ENCODE measurements at places on chromosomes 13 and 19. TPM values are rescaled to one million over a fixed set of nuclear protein-coding genes. Genes with fewer than 3 reads are reported as not detected.

DNA sequence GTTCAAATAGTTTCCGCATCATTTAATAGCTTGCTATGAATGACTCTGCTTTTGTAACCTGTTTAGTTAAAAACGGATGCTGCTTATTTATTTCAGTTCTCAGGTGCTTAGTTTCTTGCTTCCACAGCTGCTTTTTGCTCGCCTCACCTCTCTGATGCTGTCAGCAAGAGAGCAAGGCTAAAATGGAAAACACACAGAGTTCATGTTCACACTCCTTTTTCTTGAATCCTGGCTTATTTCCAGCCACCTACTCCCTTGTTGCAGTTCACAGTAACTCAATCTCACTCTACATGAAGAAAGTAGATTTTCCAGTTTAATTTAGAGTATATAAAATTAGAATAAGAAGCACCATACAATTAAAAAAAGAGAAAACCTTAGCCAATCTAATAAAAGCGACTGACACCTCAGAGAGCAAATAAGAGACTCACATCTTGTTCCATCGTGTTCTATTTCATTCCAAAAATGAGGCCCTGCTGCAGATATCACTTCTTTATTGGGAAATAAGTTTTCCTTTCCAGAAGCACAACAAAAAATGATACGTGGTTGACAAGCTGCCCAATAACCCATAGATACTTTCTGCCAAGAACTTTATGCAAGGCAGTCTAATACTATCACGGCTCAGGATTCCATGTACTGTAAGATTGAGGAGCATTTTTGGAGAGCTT lies 326.1 kb upstream of the SLITRK1 start:
- no peak overlapping the region for H3K4me3 ChIP-seq
- H3K4me1 ChIP-seq = no peaks in the 10 kb centered on the region

The CERS1 gene
- 0.58 TPM for total RNA-seq

GRCh38 chr13:27000686-27001085 lies 170.9 kb downstream of the USP12 start:
- no peak overlapping the region for H3K27ac ChIP-seq
- no peaks in the 10 kb centered on the region for H3K4me1 ChIP-seq
- H3K36me3 ChIP-seq = no peaks in the 10 kb centered on the region
- no peaks in the 10 kb centered on the region for H3K27me3 ChIP-seq
- H3K4me3 ChIP-seq = no peak overlapping the region
- DNase-seq = no peak

- DNase-seq = no peak
- peaks cover 2% of the 10 kb centered on the region for H3K36me3 ChIP-seq
- H3K4me3 ChIP-seq = no peak overlapping the region
- peaks cover 12% of the 10 kb centered on the region for H3K4me1 ChIP-seq
- no peaks in the 10 kb centered on the region for H3K27me3 ChIP-seq
These were observed 8.4 kb downstream of the ARRDC2 start for GRCh38 chr19:18016209-18016910.

The PLVAP gene
- 20.8 TPM for total RNA-seq

The COMP gene
- total RNA-seq = 0.13 TPM

DNA sequence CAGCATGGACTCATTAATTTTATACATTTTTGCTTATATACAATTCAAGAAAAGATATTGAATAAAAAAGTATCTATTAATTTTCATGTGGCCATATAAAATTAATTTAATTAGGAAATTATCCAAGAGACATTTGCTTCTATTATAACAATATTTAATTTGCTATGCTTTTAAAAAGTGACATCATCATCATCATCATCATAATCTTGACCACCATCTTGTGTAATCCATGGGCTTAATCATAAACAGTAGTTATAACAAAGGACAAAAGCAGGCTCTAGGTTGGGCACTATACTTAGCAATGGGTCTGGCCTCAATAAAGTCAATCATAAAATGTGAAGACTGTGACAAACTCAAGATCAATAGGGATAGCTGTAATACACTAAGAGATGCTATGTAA lies 1031.6 kb downstream of the SLITRK1 start:
- no peaks in the 10 kb centered on the region for H3K27me3 ChIP-seq
- H3K4me3 ChIP-seq = no peak overlapping the region
- no peaks in the 10 kb centered on the region for H3K36me3 ChIP-seq
- DNase-seq = no peak
- H3K27ac ChIP-seq = no peak overlapping the region
- no peaks in the 10 kb centered on the region for H3K4me1 ChIP-seq

GRCh38 chr13:48624016-48624415 lies 29.7 kb upstream of the CYSLTR2 start:
- H3K36me3 ChIP-seq = no peaks in the 10 kb centered on the region
- no peak overlapping the region for H3K4me3 ChIP-seq
- no peaks in the 10 kb centered on the region for H3K4me1 ChIP-seq
- H3K27me3 ChIP-seq = no peaks in the 10 kb centered on the region
- no peak overlapping the region for H3K27ac ChIP-seq

DNA sequence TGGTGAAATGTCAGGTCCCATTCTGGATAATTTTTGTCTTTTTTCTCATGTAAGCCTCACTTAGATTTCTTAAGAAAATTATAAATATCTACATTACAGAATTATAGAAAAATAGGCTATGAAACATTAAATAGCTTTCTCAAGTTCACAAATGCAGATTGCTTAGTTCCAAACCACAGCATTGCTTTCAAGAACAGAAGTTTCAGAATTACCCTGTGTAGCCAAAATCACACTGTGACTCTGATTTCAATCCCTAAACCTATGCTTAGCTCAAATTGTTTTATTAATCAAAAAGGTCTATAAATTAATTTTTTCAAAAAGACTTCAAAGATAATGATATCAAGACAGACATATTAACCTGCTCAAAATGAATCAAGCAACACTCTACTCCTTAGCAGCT lies 881.2 kb upstream of the PCDH20 start:
- H3K27ac ChIP-seq = no peak overlapping the region
- DNase-seq = no peak
- H3K4me1 ChIP-seq = no peaks in the 10 kb centered on the region
- H3K36me3 ChIP-seq = no peaks in the 10 kb centered on the region
- H3K27me3 ChIP-seq = no peaks in the 10 kb centered on the region

- H3K4me3 ChIP-seq = no peak overlapping the region
- H3K36me3 ChIP-seq = no peaks in the 10 kb centered on the region
- no peaks in the 10 kb centered on the region for H3K27me3 ChIP-seq
These were observed 185.9 kb downstream of the NUFIP1 start for GRCh38 chr13:44803390-44803789.

- no peaks in the 10 kb centered on the region for H3K36me3 ChIP-seq
- H3K4me3 ChIP-seq = no peak within 1 kb of the TSS
- no peak for DNase-seq
- H3K27me3 ChIP-seq = peaks cover 10% of the 10 kb centered on the region
- H3K4me1 ChIP-seq = no peaks in the 10 kb centered on the region
- no peak within 1 kb of the TSS for H3K27ac ChIP-seq
These were observed at the start of gene BEST2 for GRCh38 chr19:12751635-12752034. Gene BEST2, plus strand, starts transcription at chr19:12751791. Its CDS starts 802 bp downstream, at chr19:12752593.

DNA sequence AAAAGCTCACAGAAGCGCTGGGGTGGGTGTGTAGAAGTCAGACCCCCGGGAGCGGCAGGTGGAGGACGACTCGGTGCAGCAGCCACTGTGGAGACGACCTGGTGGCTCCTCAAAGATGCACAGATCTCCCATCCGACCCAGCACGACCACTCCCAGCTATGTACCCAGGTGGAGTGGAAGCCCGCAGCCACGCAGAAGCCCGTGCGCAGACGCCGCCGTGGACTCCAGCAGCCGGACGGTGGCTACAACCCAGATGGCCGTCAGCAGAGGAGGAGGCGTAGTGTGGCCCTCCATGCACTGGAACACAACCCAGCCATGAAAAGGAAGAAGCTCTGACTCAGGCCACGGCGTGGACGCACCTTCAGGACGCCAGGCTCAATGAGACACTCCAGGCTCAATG lies 21.7 kb downstream of the CSNK1G2 start:
- no peak for DNase-seq
- no peak overlapping the region for H3K4me3 ChIP-seq
- H3K4me1 ChIP-seq = no peaks in the 10 kb centered on the region
- no peak overlapping the region for H3K27ac ChIP-seq

GRCh38 chr19:13366529-13367143 lies 139.6 kb downstream of the CACNA1A start:
- no peaks in the 10 kb centered on the region for H3K27me3 ChIP-seq
- H3K4me1 ChIP-seq = no peaks in the 10 kb centered on the region
- no peak for DNase-seq
- no peak overlapping the region for H3K4me3 ChIP-seq
- no peaks in the 10 kb centered on the region for H3K36me3 ChIP-seq

GRCh38 chr19:39709026-39709872 lies 5.0 kb downstream of the LGALS14 start:
- H3K27ac ChIP-seq = no peak overlapping the region
- no peak overlapping the region for H3K4me3 ChIP-seq
- H3K36me3 ChIP-seq = no peaks in the 10 kb centered on the region
- H3K4me1 ChIP-seq = no peaks in the 10 kb centered on the region
- DNase-seq = no peak

DNA sequence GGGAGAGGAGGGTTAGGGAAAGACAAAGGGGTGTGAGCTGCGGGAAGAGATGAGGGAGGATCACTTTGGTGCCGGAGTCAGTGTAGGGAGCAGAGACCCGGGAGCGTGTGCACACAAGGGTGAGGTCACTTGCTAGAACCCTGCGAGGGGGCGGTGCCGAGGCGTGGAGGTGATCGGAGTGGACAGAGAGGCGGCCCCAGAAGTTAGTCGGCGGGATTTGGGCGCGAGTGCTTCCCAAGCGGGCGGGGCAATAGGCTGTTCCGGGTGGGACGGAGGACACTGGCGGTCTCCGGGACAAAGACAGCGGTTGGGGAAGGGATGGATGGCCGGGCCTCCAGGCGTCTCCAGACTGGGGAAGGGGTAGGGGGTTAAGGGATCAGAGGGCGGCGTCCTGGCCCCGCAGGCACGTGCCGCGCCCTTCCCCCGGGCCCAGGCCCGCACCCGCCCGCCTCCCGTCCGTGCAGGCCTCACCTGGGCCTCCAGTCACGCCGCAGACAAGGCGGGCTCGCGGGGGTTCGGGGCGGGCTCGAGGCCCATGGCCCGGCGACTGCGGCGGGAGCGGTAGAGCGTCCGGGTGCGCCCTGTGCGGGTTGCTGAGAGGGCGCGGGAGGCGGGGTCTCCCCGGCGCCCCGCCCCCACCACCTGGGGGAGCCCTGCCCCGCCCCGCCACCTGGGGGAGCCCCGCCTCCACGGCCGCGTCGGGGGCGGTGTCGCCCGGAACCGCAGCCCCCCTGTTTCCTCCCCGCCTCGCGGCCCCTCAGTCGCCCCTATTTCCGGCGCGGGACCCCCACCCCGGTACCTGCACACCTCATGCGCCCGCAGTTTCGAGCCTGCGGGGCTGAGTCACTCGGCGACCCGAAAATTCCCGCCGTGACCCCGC lies at the start of gene LPAR2:
TSS of gene LPAR2 (minus strand) at position 600 of the 880 bp plus-strand sequence. CDS start 945 bp downstream, outside the sequence.
- peak within 1 kb of the TSS; percentile 65 for H3K27ac ChIP-seq
- peak within 1 kb of the TSS; percentile 73 for H3K4me3 ChIP-seq
- no peaks in the 10 kb centered on the region for H3K36me3 ChIP-seq
- H3K4me1 ChIP-seq = no peaks in the 10 kb centered on the region
- DNase-seq = peak; percentile 76

- H3K4me3 ChIP-seq = no peak overlapping the region
- no peaks in the 10 kb centered on the region for H3K4me1 ChIP-seq
- H3K36me3 ChIP-seq = peaks cover 5% of the 10 kb centered on the region
- no peak overlapping the region for H3K27ac ChIP-seq
These were observed 63.4 kb downstream of the SLC7A1 start for GRCh38 chr13:29532116-29532515.

The POLR1G gene
- total RNA-seq = 8.5 TPM

The PRTN3 gene
- not detected for total RNA-seq

The ZNF581 gene
- 20.3 TPM for total RNA-seq

DNA sequence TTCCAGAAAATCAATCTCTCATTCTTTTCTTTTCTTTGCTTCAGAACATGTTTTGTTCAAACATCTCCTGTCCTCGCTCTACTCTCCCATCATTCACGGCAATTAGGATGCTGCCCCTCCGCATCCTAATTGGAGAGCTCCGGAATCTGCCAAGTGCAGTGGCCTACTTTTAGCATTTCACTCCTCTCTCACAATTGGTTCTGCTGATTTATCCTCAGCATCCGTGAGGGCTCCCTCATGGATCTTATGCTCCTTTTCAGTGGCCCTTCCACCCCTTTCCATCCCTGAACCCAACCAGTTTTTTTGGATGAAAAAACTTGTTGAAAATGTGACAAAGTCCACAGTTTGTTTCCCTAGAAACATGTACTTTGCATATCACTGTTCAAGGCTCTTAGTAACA lies 22.4 kb downstream of the AMER2 start:
- H3K36me3 ChIP-seq = no peaks in the 10 kb centered on the region
- H3K27me3 ChIP-seq = no peaks in the 10 kb centered on the region
- no peak overlapping the region for H3K4me3 ChIP-seq
- H3K27ac ChIP-seq = no peak overlapping the region
- H3K4me1 ChIP-seq = no peaks in the 10 kb centered on the region

- H3K4me3 ChIP-seq = no peak overlapping the region
- no peaks in the 10 kb centered on the region for H3K27me3 ChIP-seq
- DNase-seq = no peak
- no peaks in the 10 kb centered on the region for H3K4me1 ChIP-seq
These were observed 14.2 kb downstream of the ZNF274 start for GRCh38 chr19:58196901-58197616.

GRCh38 chr19:13974073-13974472 lies 21.8 kb downstream of the DCAF15 start:
- H3K4me3 ChIP-seq = no peak overlapping the region
- H3K27me3 ChIP-seq = no peaks in the 10 kb centered on the region
- H3K4me1 ChIP-seq = peaks cover 2% of the 10 kb centered on the region
- H3K36me3 ChIP-seq = peaks cover 7% of the 10 kb centered on the region
- H3K27ac ChIP-seq = no peak overlapping the region

The MUC16 gene
- not detected for total RNA-seq

DNA sequence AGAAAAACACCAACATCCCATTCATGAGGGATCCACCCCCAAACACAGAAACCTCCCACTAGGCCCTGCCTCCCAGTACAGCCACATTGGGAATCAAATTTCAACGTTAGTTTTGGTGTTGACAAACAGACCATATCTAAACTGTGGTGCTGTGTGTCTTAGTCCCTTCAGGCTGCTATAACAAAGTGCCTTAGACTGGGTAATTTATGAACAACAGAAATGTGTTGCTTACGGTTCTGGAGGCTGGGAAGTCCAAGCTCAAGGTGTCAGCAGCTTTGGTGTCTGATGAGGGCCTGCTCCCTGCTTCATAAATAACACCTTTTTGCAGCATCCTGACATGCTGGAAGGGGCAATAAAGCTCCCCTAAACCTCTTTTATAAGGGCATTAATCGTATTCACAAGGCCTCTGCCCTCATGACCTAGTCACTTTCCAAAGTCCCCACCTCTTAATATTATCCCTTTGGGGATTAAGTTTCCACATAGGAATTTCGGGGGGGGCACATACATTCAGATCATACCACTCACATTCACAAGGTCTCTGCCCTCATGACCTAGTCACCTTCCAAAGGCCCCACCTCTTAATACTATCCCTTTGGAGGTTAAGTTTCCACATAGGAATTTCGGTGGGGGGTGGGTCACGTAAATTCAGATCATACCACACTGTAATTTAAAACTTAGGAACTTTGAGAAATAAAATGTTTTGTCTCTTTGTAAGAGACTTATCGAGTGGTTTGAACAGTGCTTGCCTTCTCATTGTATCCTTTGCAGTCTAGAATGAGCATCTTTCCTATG lies 27.5 kb downstream of the ZNF507 start:
- H3K36me3 ChIP-seq = no peaks in the 10 kb centered on the region
- H3K27ac ChIP-seq = peak overlapping the region; percentile 53
- H3K4me1 ChIP-seq = peaks cover 6% of the 10 kb centered on the region
- H3K4me3 ChIP-seq = no peak overlapping the region

Measured in colonic mucosa (tissue), 4 donors.